ENCODE measurements at places on chromosomes 6 and 20. TPM values are rescaled to one million over a fixed set of nuclear protein-coding genes. Genes with fewer than 3 reads are reported as not detected.

The GATA5 gene
- total RNA-seq = not detected

The AGER gene
- 1.7 TPM for total RNA-seq

The TCF15 gene
- not detected for total RNA-seq

The ECT2L gene
- not detected for total RNA-seq

The SLC17A1 gene
- total RNA-seq = 0.64 TPM

The EEF1A2 gene
- total RNA-seq = 281 TPM

The SSTR4 gene
- total RNA-seq = not detected

The ADGRF5 gene
- not detected for total RNA-seq

The APOM gene
- 9.2 TPM for total RNA-seq

The VNN1 gene
- total RNA-seq = not detected

The ASIP gene
- not detected for total RNA-seq

The PACSIN1 gene
- total RNA-seq = not detected

The CYP24A1 gene
- total RNA-seq = 154 TPM

The RHAG gene
- total RNA-seq = not detected

The ARMC12 gene
- 4.6 TPM for total RNA-seq

The CHRNA4 gene
- not detected for total RNA-seq

The LAMA4 gene
- 12.4 TPM for total RNA-seq

The GJA10 gene
- not detected for total RNA-seq

Data from Caki2 (cell line).